ENCODE measurements at places on chromosomes 7 and 10.

GRCh38 chr10:16777473-16778370 lies 39.5 kb downstream of the RSU1 start:
- DNase-seq, result peak; percentile 29

DNA sequence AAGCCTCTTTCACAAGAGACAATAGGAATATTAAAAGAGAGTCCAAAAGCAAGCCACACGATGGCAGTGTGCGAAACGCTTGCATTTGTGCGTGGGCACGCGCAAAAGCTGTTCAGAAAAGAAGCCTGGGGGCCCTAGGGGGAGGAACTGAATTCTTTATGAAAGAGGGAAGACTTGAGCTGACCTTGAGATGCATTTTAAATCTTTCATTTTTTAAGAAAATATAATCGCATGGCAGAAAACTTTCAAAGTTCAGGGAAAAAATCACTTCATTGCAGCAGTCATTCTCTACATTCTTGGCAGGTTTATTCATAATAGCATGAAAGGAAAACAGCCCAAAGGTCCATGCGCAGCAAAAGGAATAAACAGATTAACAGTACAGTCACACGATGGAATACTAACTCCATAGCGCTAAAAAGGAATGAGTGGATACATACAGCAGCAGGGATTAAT lies 206.5 kb upstream of the PRKCQ start:
- DNase-seq, result no peak

DNA sequence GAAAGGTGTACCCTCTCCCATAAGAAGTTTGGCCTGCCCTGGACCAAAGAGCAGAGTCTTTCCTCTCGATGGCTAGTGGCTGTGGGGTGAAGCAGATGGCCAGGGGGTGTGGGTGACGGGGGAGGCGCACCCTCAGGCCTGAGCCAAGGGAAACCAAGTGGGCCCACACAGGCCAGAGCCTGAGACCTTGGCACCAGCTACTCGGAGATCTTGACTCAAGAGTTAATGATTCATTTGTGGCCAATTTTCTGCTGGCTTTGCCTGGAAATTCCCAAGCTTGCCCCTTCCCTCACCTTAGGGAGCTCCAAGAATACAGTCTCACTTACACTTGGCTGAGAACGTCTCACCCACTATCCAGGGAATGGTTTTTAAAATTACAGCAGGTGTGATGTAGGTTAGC lies 42.7 kb downstream of the ZMIZ1 start:
- DNase-seq, result no peak

DNA sequence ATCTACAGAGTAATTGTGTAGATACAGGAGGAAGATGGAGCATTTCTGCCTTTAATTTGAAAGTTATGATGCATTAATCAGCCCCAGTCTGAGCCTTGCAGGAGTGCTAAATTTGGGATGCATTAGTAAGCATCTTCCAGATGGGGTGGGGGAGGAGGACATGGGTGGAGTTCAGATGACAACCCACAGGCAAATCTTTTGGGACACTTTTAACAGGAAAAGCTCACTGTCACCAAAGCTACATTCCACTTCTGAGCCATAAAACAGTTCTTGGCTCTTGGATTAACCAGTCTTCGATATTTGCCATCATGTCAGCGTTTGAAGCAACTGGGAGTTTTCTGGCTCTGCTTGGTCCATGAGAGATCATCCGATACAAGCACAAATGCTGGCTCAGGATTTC lies 121.1 kb downstream of the CXCL12 start:
- DNase-seq, result no peak

DNA sequence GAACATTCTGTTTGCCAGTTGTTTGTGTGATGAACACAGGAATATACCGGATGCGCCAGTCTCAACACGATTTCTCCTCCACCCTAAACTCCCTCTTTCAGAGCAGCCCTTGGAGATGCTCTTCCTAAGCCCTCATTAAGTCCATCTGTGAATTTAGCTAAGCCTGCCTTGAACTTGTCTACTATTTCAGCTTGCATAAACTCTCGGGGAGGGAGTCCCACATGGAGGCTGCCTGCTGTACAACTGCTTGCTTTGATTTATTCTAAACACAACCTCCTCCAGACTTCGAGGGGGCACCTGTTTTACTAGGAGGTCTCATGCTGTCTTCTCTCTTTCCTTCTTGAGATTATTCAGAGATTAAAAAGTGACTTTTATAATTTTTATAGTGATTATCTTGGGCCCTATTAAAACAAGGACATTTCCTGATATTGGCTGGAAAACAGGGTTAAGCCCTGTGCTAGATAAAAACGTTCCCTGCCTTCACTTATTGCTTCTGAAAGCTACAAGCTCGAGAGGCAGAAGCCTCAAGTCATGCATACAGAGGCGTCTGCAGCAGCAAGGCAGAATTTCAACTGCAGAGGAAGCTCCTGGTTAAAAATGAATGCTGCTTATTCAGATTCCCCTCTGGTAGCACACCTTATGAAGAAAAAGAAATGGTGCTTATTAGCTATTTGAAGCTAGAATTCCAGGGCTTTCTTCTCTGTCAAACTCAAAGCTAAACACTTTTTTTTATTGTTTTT lies 174.3 kb downstream of the FANK1 start:
- DNase-seq, result no peak

- DNase-seq, result no peak
Observed at GRCh38 chr10:34641913-34642558, 173.1 kb downstream of the PARD3 start.

DNA sequence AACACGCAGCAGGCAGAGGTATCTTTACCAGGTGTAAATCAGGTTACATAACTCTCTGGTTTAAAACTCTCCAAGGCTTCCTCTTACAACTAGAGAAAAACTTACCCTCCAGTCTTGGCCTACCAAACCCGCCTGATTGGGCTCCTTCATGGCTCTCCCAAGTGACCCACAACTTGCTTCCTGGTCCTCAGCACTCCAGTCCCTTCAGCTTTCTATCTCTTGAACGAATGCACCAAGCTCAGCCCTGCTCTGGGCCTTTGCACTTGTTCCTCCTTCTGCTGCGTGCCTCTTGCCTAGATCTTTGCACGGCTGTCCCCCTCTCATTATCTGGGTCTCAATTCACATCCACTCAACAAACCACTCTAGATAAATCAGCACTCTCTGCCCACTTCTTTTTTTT lies 32.7 kb upstream of the DLD start:
- no peak for DNase-seq

DNA sequence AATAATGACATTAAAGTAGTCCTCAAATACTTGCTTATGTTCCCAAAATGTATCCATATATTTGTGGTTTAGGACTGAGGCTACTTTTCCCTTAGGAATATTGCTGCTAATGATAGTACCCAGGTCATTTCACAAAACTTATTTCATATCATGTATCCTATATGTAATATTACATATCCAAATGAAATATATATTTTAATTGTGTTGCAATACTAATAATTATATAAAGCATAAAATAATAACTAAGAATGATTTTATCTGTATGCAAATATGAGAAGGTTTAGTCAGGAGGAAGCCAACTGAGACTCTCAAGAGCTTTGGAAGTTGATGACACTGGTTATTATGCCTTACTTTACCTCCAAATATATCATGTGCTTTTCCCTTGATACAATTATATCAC lies 231.5 kb upstream of the KLF14 start:
- no peak for DNase-seq

DNA sequence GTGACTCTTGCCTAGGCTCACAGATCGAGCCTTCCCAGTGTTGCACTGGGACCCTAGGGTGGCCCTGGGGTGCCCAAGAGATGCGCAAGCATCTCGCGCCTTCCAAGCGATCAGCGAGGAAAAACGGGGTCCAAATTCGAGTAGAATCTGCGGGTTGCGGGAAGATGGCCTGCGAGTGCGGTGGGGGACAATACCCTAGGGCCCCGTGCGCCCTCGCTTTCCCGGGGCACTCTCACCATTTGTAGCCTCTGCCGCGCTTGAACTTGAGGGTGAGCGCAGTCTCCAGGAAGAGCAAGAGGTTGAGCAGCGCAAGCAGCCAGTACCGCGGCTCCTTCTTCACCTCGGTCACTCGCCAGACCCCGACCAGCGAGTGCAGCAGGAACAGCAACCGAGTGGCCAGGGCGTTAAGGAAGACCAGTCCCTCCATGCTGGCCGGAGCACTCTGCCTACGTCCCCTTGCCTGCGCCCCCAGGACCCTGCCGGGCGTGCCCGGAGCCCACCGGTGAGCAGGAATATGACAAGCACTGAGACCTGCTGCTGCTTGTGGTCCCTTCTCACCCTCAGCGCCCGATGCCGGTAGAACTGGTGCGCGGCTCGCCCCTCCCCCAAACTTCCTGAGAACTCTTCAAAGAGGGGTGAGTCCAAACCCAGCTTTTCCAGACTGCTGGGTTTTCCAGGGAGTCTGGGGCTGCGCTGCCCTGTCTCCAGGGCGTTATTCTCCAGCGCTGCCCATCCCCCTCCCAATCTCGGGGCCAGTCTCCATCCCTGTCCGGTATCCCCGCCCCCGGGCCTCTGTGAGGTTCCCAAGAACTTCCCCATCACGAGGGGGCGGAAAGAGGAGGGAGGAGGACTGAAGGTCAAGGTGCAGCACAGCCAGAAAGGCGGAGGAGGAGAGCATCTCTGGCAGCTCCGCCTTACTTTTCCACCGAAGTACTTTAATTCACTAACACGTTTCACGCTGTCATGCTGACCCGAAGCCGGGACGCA lies at the start of gene TMEM26:
Gene TMEM26 (minus strand): TSS at position 727 of the 987 bp plus-strand sequence. CDS start 300 bp downstream, at position 427.
- no peak for DNase-seq

- DNase-seq, result no peak
Observed at GRCh38 chr7:142130267-142130666, 18.7 kb downstream of the MGAM2 start.

GRCh38 chr7:16357921-16358320 lies 63.4 kb downstream of the CRPPA start:
- peak; percentile 95 for DNase-seq

- DNase-seq, result no peak
Observed at GRCh38 chr10:71005337-71006305, 117.3 kb upstream of the PCBD1 start.

DNA sequence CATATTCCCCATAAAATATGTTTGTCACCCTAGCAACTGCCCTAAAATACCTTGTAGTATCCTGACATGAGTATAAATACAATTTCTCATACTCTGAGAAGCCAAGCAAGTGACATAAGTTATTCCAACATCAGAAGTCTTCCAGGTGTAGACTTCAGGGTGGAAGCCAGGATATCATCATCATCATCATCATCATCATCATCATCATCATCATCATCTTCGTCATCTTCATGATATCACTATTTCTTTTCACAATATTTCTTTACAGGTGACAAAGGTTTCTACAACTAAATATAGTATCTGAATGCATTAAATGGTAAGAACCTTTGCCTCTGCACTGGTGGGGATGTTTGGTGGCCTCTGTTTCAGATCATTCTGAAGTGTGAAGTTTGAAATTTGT lies 10.0 kb upstream of the GPR141 start:
- DNase-seq, result no peak

- no peak for DNase-seq
Observed at GRCh38 chr10:58666024-58666423, 153.4 kb downstream of the BICC1 start.

DNA sequence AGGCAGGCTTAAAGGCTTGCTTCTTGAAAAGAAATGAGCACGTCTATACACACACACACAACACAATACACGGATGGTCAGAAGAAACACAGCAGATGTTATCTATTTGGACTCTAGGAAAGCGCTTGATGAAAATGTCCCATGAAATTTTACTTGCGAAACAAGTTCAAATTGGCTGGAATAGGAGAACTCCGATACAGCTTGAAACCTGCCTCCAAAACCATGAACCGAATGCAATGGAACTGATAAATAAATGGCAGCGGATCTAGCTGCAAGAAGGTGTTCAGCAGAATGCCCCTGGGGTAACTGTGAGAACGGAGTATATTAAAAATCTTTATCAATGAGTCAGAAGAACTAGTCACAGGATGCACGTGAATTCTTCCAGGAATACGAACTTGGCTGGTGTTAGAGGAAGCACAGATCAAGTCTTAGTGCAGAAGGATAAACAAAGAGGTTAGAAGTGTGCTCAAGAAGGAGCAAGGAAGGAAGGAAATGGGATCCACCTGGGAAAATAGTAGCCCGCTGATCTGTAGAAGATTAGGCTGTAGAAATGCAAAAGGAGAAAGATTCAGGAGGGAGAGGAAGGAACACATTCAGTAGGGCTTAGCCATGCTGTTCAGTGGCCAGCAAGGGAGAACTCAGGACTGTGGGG lies 142.0 kb upstream of the PRKCQ start:
- no peak for DNase-seq

GRCh38 chr10:71487726-71488125 lies 91.0 kb downstream of the CDH23 start:
- DNase-seq, result no peak

DNA sequence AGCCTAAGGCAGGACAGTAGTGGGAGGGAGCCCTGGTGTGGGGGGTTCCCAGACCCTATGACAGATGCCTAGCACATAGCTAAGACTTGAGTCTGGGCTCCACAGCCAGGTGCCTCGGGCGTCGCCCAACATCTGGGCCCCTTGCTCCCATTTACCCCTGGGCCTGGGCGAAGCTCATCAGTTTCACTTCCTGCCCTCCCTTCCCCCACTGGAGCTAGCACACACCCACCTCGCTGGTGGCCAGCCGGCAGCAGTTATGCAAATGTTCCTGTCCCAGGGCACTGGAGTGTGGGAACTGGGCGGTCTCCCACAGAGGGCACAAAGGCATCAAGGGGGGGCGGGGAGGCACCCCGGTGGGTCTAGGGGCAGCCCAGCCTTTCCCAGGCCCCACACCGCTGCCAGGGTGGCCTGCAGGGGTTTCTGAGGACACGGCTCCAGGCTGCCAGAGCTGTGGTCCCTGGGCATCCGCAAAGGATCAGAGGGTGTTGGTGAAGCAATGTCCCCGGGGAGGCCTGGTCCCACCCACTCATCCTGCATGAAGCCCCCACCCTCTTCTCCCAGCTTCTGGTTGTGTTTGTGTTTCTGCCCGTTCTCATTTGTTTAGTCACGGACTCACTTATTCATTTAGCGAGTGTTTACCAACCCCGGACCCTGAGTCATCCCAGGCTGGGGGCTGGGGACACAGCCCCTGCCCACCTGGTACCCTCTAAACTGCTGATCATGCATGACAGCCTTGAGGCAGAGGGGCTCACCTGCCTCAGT lies 20.4 kb downstream of the SH2B2 start:
- no peak for DNase-seq

GRCh38 chr10:83691791-83692596 lies 447.3 kb upstream of the GHITM start:
- no peak for DNase-seq

- DNase-seq, result no peak
Observed at GRCh38 chr10:101311185-101312066, 42.5 kb upstream of the BTRC start.
